ENCODE measurements at places on chromosomes 4 and X. TPM values are rescaled to one million over a fixed set of nuclear protein-coding genes. Genes with fewer than 3 reads are reported as not detected.

Gene AFAP1
- total RNA-seq: 68.5 TPM

Gene RP2
- 10.2 TPM for total RNA-seq

Gene HPGD
- total RNA-seq: 0.80 TPM

Gene FOXR2
- total RNA-seq: not detected

Gene HSD17B13
- 0.24 TPM for total RNA-seq

Gene SPANXD
- total RNA-seq: not detected

Gene BGN
- 67.1 TPM for total RNA-seq

Gene GABRA4
- total RNA-seq: not detected

Gene TLL1
- 0.08 TPM for total RNA-seq

All from epithelial cell of alveolus of lung (primary cell).